ENCODE measurements at places on chromosomes 7 and 10.

DNA sequence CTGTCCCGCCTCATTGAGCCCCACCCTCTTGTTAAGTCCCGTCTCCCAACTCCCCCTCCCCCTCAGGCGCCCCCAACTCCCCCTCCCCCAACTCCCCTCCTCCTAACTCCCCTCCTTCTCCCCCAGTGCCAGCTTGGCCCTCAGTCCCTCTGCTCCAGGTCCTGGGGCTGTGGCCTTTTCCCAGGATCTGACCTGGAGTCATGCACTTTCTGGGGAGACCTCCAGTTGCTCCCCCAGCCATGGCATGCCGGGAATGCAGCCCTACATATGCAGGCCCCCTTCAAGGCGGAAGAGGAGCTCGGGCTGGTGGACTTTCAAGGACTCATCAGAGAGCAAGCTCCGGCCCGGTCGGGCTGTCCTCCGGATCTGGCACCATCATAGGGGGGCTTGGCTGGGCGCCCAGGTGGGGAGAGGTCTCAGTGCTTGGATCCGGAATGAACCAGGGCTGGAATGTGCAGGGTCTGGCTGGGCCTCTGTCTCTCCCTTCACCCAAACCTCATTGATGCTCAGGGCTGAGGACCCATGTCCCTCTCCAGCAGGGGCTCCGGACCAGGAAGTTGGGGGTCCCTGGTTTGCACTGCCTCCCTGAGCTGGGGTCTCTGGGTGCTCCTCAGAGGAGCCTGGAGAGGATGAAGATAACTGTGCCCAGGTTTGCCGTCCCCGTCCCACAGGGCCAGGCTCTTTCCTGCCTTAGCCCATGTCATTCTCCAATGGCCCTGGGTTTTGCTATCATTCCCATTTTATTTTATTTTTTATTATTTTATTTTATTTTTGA, 41.1 kb downstream of the TMEM270 start:
- no peak for DNase-seq

- no peak for DNase-seq
Observed at GRCh38 chr10:44030132-44030531, 354.8 kb downstream of the CXCL12 start.

DNA sequence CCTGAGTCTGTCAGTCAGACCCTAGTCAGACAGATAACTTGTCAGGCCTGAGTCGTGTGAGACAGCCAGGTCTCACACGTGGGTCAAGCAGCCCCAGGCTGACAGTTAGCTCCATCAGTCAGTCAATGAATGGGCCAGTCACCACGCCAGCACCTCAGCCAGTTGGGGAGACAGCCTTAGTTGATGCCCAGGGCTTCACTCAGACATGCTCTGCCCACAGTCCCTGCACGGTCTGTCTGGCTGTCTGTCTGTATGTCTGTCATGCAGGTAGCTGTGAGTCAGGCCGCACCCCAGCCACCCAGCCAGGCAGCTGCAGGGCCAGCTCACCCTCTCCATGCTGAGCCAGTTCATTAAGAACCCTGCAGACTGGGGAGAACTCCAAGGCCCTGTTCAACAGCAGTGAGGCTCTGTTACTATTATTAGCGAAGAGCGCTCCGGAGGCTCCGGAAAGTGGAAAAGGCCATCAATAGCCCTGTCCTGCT, 141.1 kb upstream of the PCBD1 start:
- DNase-seq: no peak

GRCh38 chr10:35355971-35356724, 19.8 kb downstream of the CCNY start:
- no peak for DNase-seq

Data from H1 (cell line).